Activated CD8-positive, alpha-beta T cell treated with anti-CD3 and anti-CD28 coated beads, Interleukin-2, amount 10 ng/mL, durations not matched to agents 7 days and 5 days (primary cell): ENCODE measurements at places on chromosomes 3 and 15. TPM values are rescaled to one million over a fixed set of nuclear protein-coding genes. Genes with fewer than 3 reads are reported as not detected.

PLSCR2 gene
- total RNA-seq, result not detected

RYR3 gene
- not detected for total RNA-seq

PODXL2 gene
- 1.3 TPM for total RNA-seq

PLA2G4B gene
- 8.9 TPM for total RNA-seq

OSBPL10 gene
- 0.05 TPM for total RNA-seq

CPB1 gene
- total RNA-seq, result not detected

LACTB gene
- total RNA-seq, result 11.1 TPM

DUOXA2 gene
- not detected for total RNA-seq

WDR72 gene
- total RNA-seq, result not detected

- DNase-seq, result no peak
These were observed 8.5 kb upstream of the PHLDB2 start for GRCh38 chr3:111850537-111850936.

- no peak for DNase-seq
These were observed 11.0 kb downstream of the TNFAIP8L3 start for GRCh38 chr15:51083641-51084166.

DNA sequence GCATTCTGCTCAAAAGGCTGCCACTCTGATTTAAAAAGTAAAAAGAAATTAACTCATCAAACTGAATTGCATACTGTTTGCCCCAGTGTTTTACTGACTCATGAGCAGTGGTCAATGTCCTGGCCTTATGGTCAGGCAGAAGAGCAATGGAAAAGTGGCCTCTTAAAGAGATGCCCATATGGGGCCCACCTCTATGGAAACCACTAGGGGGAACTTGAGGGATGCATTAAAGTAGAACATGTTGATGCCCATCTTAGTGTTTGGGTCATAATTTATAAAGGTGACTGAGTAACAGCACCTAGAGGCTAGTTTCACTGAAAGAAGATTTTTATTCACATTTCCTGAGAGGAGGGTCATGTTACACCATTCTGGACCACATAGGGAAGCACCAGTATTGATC, 66.5 kb upstream of the RNU6-1 start:
- no peak for DNase-seq

DNA sequence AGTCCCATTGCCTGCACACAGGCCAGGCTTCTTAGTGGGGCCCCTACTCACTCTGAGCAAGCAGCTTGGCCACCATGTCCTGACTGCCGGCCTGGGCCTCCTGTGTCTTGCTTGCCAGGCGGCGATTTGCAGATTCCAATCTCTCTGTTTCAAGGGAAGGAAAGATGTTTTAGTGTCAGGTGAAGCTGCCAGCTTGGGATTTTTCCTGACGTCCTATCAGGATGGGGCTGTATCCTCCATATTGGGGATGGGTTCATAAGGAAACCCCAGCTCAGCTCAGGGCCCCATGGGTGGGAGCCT, 8.5 kb downstream of the AMOTL2 start:
- no peak for DNase-seq

GRCh38 chr3:190733591-190734146, 128.8 kb downstream of the GMNC start:
- no peak for DNase-seq

DNA sequence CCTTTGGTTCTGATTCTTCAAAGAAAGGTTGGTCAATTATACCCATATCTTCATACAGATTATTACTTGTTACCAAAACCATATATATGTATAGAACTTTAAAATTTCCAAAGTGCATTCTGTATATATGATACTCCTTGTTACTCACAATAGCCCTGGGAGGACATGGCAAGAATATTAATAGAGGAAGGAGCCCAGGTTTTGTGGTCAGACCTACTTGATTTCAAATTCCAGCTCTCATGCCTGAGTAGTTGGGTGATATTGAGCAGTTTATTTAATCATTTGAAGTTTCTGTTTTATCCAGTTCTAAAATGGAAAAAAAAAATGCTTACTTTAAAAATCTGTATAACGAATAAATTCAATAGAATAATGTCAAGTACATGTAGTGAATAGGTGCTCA, 2.5 kb downstream of the IL1RAP start:
- DNase-seq, result no peak

GRCh38 chr15:34768530-34768929, 13.7 kb upstream of the GJD2 start:
- DNase-seq, result no peak

- no peak for DNase-seq
These were observed 42.7 kb downstream of the EIF2AK4 start for GRCh38 chr15:39976291-39977274.

DNA sequence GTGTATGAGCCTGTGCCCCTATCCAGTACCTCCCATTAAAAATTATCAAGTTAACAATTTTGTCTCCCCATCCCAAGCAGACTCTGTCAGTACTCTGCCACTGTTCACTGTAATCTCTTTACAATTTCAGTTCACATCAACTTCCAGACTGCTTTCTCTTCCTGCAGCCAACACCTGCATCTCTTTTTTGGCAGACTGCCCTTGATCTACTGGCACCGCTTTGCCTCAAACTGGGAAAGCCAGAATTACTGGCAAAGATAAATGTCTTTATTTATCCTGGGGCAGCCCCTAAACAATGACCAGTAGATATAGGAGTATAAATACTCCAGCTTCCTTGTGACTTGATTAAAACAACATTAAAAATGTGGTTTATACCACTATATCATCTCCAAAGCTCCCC, 494.1 kb downstream of the ZNF385D start:
- DNase-seq, result no peak

- no peak for DNase-seq
These were observed 95.0 kb upstream of the CGNL1 start for GRCh38 chr15:57281321-57281720.

DNA sequence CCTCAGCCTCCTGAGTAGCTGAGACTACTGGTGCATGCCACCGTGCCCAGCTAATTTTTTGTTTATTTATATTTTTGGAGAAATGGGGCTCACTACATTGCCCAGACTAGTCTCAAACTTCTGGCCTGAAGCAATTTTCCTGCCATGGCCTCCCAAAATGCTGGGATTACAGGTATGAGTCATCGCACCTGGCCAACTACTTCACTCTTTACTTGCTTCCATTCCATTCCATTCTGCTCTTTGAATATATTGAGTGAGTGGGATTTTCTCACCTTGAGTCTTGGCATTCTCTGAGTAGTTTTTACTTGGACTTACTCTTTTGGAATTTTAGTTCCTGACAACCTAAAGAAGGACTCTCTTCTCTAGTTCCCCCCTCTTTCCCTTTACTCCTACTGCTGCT, 93.8 kb upstream of the UNC13C start:
- no peak for DNase-seq

DNA sequence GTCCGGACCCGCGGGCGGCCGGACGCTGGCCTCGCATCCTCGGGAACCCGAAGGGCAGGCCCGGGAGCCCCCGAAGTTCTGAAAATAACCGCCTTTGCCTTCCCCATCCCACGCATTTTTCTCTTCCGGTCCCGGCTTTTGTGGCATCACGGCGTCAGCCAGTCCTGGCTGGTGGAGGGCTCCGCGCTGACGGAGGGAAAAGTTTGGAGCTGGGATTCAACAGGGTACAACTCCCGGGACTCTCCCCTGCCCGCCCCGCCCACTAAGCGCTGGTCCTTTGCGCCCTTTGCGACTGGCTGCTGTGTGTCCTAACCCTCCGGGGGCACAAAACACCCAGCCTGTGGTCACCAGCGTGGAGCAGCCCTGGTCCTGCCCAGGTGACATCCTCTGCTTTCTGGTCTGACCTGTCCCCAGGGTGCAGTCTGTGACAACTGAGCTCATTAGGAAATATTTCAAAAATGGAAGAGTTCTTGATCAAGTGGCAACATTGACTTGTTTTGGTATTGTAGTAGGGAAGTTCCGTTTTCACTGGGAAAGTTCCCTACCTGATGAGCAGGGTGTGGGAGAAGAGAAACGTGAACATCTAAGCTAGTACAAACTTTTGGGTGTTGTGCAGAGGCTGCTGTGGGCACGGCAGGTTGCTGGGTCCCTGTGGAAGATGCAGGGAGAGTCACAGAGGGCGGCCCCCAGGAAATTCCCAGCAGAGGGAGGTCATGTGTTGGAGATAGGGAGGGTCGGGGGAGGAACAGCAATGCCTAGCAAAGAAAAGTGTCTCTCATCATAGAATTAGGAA, 775 bp downstream of the ARNT2 start:
- no peak for DNase-seq

- DNase-seq, result no peak
These were observed 20.6 kb upstream of the SPTBN5 start for GRCh38 chr15:41914411-41914810.

GRCh38 chr3:47008851-47009224, 29.4 kb downstream of the NBEAL2 start:
- no peak for DNase-seq

DNA sequence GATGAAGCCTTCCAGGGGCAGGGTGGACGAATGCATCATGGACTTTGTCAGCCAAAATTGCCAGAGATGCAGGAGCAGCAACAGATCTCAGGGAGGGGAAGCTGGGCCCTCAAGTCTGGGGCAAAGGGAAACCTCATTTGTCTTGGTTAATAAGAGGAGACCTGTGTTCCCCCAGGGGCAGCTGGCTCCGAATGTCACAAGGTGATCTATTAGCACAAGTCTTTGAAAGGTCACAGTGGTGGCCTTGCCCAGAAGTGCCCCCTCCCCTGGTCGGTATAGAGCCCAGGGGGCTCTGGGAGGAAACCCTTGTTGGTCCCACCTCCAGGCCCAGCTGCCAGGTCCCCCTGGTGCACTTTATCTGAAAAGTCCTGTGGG, 46.2 kb downstream of the ABTB1 start:
- no peak for DNase-seq

- no peak for DNase-seq
These were observed 71.1 kb upstream of the FAM3D start for GRCh38 chr3:58737644-58738043.

DNA sequence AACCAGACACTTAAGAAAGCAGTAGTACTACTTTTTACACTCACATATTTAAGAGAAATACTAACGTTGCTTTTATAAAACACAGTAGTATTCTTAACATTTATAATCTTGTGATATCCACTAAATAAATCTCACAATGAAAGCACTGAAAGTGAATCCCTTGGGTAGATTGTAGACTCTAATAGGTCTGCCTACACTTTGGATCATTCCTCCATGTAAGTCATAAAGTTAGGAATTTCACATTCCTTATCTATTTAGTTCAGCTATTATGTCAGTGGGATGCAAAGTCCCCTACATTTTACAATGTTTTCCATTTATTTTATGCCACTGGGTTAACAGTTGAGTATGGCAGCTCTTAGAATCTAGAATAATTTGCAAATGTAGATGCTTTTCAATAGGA, 330.7 kb downstream of the LSAMP start:
- DNase-seq, result no peak

DNA sequence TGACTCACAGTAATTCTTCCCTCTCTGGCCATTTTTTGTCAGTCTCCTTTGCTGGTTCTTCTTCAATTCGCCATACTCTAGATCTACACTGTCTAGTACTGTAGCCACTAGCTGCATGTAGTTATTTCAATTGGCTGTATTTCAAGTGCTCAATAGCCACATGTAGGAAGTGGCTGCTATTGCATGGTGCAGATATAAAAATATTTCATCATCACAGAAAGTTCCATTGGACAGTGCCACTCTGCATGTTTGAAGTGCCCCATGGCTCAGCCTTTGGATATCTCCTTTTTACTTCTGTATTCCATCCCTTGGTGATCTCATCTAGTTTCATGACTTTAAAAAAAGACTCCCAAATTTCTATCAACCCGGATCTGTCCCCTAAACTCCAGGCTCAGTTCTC, 22.1 kb downstream of the PPP2R3A start:
- no peak for DNase-seq

DNA sequence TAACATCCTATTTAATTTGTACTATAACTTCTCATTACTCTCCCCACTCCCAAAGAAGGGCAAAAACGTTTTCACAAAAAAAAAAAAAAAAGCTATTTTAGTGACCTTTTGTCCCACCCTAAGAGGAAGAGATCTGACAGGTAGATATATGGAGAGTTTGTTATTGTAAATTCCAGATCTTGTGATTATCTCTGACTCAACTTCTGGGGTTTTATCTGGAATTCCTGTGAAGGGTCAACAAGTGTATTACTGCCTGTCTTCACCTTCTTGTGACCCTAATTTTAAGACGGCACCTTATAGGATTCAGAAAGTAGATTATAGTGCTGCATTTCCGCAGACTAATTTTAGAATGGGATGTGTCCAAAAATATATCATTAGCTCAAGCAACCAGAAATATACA, 205.9 kb upstream of the CDIN1 start:
- no peak for DNase-seq

GRCh38 chr3:196215493-196216020, 777 bp upstream of the SLC51A start:
- DNase-seq, result no peak

DNA sequence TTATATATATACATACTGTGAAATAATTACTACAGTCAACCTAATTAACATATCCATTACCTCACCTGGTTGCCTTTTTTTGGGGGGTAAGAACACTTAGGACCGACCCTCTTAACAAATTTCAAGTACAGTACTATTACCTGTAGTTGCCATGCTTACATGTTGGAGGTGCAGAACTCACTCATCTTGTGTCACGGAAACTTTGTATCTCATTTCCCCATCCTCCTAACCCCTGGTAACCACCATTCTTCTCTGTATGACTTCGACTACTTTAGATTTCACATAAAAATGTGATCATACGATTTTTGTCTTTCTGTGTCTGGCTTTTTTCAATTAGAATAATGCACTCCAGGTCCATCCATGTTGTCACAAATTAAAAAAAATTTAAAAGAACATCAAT, 55.5 kb upstream of the MELTF start:
- no peak for DNase-seq

DNA sequence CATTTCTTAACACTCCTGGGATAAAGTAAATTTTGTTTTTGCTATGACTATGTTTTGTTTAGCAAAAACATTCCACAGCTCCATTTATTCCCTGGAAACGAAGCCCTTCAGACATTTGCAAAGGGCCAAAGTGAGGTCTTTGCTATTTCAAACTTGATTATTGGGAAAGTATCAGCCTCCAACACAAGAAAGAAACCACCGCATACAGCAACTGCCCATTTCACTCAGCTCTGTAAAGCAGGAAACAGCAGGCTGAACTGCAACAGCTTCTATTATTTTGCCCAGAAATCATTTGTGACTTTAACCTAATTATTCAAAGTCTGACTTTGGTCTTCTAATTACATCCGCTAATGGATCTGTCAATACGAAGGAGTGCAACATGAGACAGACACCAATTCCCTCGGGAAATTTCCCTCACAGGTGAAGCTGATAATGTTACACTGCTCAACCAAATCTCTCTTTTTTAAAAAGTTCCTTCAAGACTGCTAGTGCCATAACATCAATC, 72.1 kb downstream of the RFTN1 start:
- DNase-seq, result no peak

DNA sequence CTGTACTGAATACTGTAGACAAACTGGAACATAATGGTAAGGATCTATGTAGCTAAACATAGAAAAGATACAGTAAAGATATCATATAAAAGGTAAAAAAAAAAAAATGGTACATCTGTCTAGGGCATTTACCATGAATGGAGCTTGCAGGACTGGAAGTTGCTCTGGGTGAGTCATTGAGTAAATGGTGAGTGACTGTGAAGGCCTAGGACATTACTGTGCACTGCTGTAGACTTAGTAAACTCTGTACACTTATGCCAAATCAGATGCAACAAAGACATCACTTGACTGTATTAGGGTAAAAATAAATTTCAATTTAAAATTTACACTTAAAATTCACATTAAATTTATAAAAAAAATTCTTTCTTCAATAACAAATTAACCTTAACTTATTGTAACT, 281.3 kb upstream of the LMCD1 start:
- DNase-seq, result no peak
